ENCODE measurements at places on chromosomes 6 and 20. TPM values are rescaled to one million over a fixed set of nuclear protein-coding genes. Genes with fewer than 3 reads are reported as not detected.

The TMEM244 gene
- total RNA-seq, result 0.66 TPM

The SPATS1 gene
- not detected for total RNA-seq

The SLC35F1 gene
- total RNA-seq, result 0.12 TPM

The GRM1 gene
- not detected for total RNA-seq

The HUS1B gene
- total RNA-seq, result 1.4 TPM

The BCAS1 gene
- total RNA-seq, result 0.11 TPM

The DBNDD2 gene
- total RNA-seq, result 3.4 TPM

The PARD6B gene
- 3.5 TPM for total RNA-seq

The TUBB2A gene
- 57.4 TPM for total RNA-seq

The TIAM2 gene
- 7.1 TPM for total RNA-seq

The PHACTR1 gene
- 1.4 TPM for total RNA-seq

The TRDN gene
- not detected for total RNA-seq

The TMEM217 gene
- 1.6 TPM for total RNA-seq

The IPCEF1 gene
- under 0.01 TPM for total RNA-seq

The SLC17A1 gene
- total RNA-seq, result not detected

The SNAI1 gene
- total RNA-seq, result 0.11 TPM

The TBXT gene
- total RNA-seq, result not detected

The SLC22A2 gene
- 0.12 TPM for total RNA-seq

The OR2H2 gene
- not detected for total RNA-seq

The BPIFB1 gene
- total RNA-seq, result not detected

The EPHA7 gene
- 1.00 TPM for total RNA-seq

The BACH2 gene
- total RNA-seq, result 0.55 TPM

The SAPCD1 gene
- 1.2 TPM for total RNA-seq

The SLC22A16 gene
- not detected for total RNA-seq

The GPRC6A gene
- not detected for total RNA-seq

The FRK gene
- total RNA-seq, result 0.33 TPM
